ENCODE measurements at places on chromosomes 4 and X.

GRCh38 chr4:68597482-68597881 lies 21.4 kb upstream of the UGT2B17 start:
- DNase-seq = no peak

GRCh38 chr4:47801481-47802002 lies 36.3 kb downstream of the CORIN start:
- DNase-seq = no peak

- DNase-seq = no peak
Measured at GRCh38 chr4:165118256-165118909, 5.7 kb upstream of the TMEM192 start.

DNA sequence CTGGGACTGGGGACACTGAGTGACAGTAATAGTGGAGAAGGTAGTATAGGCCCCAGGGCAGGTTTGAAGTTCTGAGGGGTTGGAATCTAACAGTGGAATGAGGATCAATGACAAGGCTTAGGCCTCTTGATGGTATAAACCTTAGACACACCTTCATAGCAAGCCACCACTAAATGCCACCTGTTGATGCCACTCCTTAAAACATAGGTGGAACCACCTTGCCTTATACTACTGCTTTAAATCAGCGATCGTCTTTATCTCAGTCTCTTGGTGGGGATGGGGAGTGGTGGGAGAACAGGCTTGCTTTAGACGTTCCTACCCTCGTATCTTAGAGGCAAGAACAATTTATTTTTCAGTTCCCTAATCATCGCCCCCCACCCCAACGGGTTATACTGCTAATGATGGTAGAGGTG lies 1.2 kb downstream of the RAB33B start:
- no peak for DNase-seq

- no peak for DNase-seq
Measured at GRCh38 chr4:3442959-3443749, 1.4 kb downstream of the HGFAC start.

DNA sequence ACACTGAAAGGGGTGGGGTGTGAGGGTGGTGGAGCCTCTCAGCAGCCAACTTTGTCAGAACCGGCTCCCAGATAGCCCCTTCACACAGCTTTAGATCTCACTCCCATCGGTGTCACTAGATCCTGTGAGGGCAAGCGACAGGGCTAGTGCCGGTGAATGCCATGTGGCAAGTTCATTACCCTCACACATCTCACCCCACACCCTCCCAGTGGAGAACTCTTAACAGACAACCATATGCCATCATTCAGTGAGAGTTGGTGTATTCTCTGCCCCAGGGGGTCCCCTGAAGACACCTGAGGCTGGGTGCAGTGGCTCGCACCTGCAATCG lies 15.3 kb downstream of the SEPTIN6 start:
- no peak for DNase-seq

DNA sequence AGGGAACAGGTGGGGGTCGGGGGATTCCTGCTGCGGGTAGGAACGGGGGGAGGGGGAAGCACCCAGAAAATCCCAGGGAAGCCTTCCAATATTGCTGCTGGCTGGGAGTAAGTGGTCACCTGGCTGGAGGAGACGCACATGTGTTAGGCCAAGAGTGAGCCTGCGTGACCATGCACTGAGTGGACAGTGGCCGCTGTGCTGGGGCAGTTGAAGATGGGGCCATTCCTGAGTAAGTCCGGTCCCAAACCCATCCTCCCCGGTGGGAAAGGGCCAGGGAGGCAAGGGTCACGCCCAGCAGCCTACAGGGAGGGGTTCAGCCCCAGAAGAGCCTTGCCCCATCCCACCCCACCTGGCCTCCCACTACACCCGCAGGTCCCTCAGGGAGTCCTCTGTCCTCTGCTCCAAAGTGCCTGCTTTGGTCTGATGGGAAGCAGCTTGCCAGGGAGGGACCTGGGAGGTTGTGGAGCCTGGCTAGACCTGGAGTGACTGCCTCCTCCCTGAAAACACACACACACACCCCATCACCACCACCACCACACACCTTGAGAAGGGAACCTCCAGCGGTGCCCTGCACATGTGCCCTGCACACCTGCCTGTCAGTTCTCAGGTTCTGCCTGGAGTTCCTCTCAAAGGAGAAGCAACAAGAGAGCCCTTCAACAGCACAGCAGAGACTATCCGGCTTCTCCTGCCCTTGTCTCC lies 6.1 kb downstream of the L1CAM start:
- no peak for DNase-seq

DNA sequence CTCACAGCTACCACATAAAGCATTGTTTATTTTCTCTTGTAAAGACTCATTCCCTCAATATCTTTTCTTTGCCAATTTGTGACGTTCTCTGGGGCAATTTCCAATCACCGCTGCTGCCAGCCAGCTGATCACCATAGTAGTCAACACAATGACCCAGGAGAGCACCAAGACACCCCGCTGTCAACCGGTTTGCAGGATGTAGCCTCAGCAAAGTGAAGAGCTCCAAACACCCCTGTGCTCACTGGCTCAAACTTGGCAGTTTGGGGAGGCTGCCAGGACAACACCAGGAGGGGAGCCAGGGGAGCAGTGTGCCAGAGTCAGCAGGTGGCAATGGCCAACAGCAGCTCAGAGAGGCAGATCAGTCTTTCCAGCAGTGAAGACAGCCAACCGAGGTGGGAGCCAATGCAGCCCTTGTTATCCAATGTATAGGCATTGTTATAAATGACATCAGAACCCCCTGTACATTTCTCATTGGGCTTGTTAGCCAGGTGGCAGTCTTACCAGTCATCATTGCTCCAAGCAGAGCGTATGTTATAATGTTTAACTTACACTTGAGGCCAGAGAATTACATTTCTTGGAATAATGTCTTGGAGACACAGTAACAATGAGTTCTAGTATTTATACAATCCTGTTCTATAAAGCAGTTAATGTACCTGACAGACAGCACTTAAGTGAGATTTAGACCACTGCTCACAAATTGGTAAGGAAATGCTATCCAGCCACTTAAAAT lies 274.9 kb upstream of the GK2 start:
- no peak for DNase-seq

GRCh38 chr4:40210776-40211175 lies 13.9 kb downstream of the RHOH start:
- no peak for DNase-seq

- no peak for DNase-seq
Measured at GRCh38 chr4:70508801-70509200, 9.6 kb upstream of the AMTN start.

DNA sequence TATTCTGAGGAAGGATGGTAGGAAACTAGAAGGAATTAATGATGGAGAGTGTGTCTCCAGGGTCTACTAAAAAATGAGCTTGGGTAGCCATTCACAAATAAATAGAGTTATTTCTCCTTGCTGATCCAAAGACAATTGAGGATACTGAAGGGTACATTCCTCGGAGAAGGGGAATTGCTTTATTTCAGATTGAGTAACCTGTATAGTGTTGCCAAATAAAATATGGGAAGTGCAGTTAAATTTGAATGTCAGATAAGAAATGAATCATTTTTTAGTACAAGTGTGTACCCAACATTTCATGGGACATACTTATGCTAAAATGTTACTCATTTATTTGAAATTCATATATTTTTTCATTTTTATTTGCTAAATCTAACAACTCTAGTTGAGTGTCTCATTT lies 16.0 kb upstream of the VSIG1 start:
- no peak for DNase-seq

- no peak for DNase-seq
Measured at GRCh38 chrX:39808471-39808917, 289.3 kb downstream of the BCOR start.

DNA sequence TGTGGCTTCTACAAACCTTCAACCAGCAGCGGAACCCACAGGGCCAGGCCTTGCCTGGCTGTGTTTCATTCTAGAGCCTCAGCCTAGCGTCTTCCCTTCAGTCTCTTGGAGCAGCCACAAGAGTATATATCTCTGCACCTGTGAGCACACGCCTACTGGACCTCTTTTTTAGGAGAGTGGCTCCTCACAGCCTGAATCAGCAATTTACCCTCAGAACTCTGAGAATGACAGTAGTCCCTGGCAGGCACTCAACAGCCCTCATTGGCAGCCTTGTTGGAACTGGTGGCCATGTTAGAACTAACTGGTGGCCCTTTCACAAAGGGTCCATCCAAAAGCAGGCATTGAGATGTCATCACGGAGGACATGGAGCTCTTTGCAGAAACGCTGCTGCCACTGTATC lies 138.9 kb downstream of the BCOR start:
- DNase-seq = no peak

DNA sequence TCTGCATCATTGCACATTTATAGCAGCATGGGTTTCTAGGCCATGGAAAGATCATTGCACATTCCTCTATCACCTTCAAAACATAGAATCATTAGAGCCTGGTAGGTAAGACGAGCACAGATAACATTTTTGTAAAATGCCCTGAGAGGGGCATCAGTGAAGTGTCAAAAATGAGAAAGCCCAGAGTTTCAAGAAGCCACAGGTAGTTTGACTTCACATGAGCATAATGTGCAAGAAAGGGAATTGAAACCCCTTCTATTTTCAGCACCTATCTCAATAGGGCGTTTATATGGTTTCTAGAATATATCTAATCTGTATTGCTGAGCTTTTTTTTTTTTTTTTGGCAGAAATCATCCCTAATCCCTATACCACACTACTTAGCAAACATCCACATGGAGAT lies 2441.7 kb downstream of the ARAP2 start:
- DNase-seq = no peak

DNA sequence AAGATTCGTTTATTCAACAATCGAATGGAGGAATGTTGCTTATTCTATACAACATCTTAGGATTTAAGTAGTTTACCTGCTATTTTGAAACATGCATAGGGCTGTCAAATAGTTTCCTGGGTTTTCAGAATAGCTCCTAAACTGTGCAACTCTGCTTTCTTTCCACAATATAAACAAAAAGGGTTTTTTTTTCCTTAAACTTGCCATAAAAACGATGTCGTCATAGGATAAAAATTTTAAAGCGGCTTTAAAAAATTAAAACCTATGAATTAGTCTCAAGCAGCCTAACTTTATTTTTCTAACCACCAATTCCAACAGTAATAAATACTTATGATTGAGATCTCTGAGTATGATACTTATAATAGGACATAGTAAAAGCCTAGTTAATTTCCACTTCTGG lies 21.6 kb upstream of the STIM2 start:
- DNase-seq = no peak

- no peak for DNase-seq
Measured at GRCh38 chrX:9267415-9267814, 197.4 kb upstream of the TBL1X start.

GRCh38 chrX:20005883-20006282 lies 15.0 kb upstream of the BCLAF3 start:
- no peak for DNase-seq

DNA sequence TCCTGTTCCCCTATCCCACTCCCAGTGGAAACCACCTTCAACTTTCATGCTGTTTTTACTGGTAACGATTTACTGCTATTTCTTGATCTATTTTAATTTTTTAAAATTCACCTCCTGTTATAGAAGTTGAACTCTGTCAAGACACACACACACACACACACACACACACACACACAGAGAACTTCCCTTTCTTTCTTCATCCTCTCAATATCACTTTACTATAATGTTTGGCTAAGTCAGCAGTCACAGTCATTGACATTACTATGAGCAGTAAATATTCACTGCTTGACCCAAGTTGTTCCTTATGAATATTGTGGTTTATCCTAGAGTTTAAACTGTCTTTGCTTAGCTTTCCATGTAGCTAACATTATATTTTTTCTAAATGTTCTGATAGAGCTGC lies 24.0 kb upstream of the SGMS2 start:
- no peak for DNase-seq

GRCh38 chrX:7024850-7025249 lies 122.7 kb upstream of the STS start:
- no peak for DNase-seq

- DNase-seq = no peak
Measured at GRCh38 chr4:144782345-144782744, 136.4 kb downstream of the HHIP start.

GRCh38 chrX:10243106-10243505 lies 86.3 kb downstream of the CLCN4 start:
- DNase-seq = no peak

- no peak for DNase-seq
Measured at GRCh38 chrX:151985955-151986354, 11.5 kb upstream of the GABRE start.

DNA sequence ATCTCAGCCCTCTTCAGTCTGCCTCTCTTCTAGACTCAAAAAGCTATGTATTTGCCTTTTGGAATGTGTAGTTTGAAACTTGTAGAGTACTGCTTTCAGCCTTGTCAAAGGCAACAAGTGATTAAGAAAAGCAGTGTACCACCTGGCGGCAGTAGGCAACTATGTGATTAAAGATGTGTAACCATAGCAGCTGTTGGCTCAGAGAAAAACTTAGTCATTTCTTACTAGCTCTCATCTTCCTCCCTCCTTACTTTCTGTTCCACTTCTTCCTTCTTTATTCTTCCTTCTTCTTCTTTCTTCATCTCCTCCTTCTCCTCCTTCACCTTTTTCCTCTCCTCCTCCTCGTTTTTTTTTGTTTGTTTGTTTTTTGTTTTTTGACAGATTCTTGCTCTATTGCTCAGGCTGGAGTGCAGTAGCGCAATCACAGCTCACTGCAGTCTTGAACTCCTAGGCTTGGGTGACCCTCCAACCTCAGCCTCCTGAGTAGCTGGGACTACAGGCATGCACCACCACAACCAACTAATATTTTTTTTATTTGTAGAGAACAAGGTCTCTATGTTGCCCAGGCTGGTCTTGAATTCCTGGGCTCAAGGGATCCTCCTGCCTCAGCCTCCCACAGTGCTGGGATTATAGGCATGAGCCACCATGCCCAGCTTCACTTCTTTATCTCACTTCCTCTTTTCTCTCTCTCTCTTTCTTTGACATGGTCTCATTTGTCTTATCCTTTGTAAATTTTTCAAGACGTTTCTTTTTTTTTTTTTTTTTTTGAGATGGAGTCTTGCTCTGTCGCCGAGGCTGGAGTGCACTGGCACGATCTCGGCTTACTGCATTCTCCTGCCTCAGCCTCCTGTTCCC lies 32.6 kb downstream of the ABHD18 start:
- DNase-seq = no peak

GRCh38 chr4:95929448-95930064 lies 89.7 kb downstream of the PDHA2 start:
- no peak for DNase-seq

GRCh38 chrX:130245441-130245840 lies 23.3 kb downstream of the ZNF280C start:
- DNase-seq = no peak
